ENCODE measurements at places on chromosomes 13 and 19. TPM values are rescaled to one million over a fixed set of nuclear protein-coding genes. Genes with fewer than 3 reads are reported as not detected.
A peak's percentile ranks its signal among the peaks of the same experiment; 100 is the strongest.

GRCh38 chr13:25816239-25816638, 235.6 kb downstream of the SHISA2 start:
- no peak for DNase-seq

- no peak for DNase-seq
Measured at GRCh38 chr13:23856008-23856750, 33.0 kb downstream of the MIPEP start.

GRCh38 chr13:97948041-97948440, 5.4 kb upstream of the IPO5 start:
- no peak for DNase-seq

The MPV17L2 gene
- 28.1 TPM for total RNA-seq

DNA sequence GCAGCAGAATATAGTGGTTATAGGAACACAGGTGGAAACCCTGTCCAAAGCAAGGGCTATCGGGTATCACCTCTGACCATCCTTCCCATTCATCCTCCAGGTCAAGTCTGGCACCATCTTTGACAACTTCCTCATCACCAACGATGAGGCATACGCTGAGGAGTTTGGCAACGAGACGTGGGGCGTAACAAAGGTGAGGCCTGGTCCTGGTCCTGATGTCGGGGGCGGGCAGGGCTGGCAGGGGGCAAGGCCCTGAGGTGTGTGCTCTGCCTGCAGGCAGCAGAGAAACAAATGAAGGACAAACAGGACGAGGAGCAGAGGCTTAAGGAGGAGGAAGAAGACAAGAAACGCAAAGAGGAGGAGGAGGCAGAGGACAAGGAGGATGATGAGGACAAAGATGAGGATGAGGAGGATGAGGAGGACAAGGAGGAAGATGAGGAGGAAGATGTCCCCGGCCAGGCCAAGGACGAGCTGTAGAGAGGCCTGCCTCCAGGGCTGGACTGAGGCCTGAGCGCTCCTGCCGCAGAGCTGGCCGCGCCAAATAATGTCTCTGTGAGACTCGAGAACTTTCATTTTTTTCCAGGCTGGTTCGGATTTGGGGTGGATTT, 2.1 kb upstream of the RAD23A start:
- no peak for DNase-seq

DNA sequence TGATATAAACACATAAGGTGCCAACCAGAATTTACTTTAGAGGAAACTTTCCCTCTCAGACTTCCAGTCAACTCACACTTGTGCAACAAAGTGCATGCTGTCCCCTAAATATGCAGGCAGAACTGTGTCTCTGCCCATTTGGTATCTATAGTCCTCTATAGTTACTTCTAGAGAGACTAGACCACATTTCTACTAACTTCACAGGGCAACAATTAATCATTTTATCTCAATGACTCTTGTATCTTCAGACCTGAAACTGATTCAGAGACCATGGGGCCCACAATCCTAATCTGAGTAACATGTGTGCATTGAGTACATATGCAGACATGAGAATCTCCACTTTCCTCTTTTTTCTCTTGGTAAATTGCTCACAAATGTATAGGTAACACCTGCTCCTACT, 158.1 kb downstream of the ZNF486 start:
- DNase-seq = no peak

DNA sequence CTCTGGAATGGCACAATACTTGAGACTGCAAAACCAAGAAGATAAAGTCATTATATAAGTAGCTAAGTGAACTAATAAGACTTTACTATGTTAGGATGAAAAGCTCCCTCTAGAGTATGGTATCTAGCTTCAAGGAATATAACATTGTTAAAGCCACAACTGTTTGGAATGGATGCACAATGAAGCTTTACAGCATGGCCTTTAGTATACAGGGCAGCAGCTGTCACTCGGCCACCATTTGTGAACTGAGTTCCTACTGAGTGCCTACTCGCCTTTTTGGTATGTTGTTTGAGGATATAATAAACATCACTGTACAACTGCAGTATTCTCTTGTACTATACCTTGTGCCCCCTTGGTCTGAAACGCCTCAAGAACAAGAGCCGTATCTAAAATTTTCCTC, 6.8 kb downstream of the ALG5 start:
- no peak for DNase-seq

DNA sequence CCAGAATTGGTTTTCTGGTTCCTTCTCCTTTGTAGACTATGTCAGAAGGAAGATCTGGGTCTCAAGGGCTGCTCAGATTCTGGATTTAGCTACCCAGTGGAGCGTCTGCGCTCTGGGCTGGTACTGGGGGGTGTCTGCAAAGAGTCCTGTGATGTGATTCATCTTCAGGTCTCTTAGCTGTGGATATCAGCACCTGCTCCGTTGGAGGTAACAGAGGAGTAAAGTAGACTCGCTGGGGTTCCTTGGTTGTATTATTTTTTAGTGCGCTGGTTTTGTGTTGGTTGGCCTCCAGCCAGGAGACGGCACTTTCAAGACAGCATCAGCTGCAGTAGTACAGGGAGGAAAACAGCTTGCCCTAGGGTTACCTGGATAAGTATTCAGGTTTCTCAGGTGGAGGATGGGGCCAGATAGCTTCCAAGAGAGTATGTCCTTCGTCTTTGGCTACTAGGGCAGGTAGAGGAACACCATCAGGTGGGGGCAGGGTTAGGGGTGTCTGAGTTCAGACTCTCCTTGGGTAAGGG, 10.4 kb upstream of the KLK15 start:
- DNase-seq = no peak

The KLHL1 gene
- not detected for total RNA-seq

GRCh38 chr19:30682999-30683536, 310.9 kb downstream of the ZNF536 start:
- peak; percentile 80 for DNase-seq

The KIR2DL4 gene
- total RNA-seq = not detected

DNA sequence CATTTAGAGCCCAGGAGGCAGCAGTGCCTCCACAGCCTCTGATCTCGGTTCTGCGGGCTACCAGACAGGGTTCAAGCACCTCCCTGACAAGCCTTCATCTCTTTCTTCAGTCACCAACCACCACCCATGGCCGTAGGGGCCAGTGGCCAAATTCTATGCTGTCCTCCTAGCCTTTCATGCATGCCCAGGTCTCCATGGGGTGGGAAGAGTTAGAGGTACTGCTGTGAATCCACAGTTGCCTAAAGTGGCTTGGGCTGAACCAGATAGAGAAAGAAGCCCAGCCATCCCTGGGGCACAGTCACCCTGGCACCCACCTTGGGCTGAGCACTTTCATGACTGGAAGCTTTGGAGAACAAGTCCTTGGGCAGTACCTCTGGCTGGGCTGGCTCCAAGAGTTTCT, 97.4 kb downstream of the ZDHHC20 start:
- DNase-seq = no peak

The TNNI3 gene
- total RNA-seq = 22.2 TPM

- no peak for DNase-seq
Measured at GRCh38 chr19:19461306-19461670, 54.1 kb downstream of the TSSK6 start.

- no peak for DNase-seq
Measured at GRCh38 chr13:22325761-22326160, 654.9 kb downstream of the FGF9 start.

DNA sequence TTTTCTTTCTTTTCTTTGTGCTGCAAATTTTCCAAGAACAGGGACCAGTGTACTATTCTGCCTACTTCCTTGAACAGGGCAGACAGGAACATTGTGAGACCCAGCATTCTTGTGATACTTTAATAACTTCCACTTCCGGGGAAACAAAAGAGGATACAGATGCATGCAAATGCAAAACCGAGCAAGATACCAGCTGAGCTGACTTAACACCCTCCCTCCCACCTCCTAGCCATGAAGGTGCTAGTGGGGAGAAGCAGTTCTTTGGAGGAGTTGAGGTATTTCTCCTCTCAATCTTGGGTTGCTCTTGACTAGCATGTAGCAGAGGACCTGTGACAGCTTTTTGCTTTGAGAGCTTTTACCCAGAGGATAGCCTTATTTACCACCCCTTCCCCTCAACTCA, 111.2 kb downstream of the KLF5 start:
- DNase-seq = no peak

- peak; percentile 10 for DNase-seq
Measured at GRCh38 chr13:30038884-30039283, 188.5 kb upstream of the UBL3 start.

- DNase-seq = no peak
Measured at GRCh38 chr19:42480335-42481095, 37.8 kb upstream of the CXCL17 start.

- no peak for DNase-seq
Measured at GRCh38 chr13:31674051-31674450, 65.3 kb upstream of the RXFP2 start.

Measured in neural progenitor cell (in vitro differentiated cells).